ENCODE measurements at places on chromosomes 1 and 21.

DNA sequence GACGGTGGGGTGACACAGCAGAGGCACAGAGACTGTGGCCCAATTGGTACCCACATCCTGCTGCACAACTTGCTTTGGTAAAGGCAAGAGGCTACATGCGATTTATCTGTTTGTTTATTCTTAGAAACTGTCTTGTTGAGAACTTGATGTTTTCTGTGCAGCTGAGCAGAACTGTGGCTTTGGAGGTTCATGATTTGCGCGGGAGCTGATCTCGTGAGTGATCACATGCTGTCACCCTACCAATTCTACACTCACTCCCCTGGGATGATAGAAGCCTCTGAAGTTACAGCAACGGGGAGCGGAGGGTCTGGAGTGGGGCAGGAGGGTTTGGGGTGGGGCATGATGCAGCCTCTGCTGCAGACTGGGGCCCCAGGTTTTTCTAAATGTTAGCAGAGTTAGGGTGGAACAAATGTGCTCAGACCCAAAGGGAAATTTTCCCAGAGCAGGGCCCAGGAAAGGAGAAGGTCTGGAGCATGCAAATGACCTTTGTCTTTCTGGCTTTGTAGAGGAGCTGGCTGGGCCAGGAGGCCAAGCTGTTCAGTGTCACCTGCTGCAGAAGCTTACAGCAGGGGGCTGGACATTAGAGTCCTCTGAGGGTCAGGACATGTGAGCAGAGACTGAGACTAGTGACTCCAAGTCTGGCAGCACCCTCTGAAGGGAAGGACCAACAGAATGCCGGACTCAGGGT is 83.6 kb downstream of the GRIK3 start:
- no peak for DNase-seq

- DNase-seq: no peak
These were observed 18.2 kb upstream of the RC3H1 start for GRCh38 chr1:174040387-174040786.

DNA sequence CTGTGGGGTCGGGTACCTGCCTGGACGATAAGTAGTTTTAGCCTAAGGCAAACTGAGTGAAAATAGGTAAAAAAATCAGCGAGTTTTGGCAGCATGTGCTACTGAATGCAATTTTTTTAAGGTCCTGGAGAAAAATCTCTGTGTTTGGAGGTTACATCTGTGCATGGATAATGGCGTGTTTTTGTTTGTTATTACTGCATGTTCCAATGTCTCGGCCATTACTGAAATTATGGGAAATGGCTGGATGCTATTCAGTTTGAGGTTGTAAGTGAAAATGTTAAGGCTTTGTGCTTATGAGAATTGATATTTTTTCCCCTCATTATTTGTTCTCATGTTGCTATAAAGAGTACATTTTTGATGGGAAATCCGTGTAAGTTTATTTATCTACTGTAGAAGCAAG is 441.7 kb downstream of the PRDM2 start:
- no peak for DNase-seq

GRCh38 chr1:238205045-238205662 is 314.4 kb upstream of the ZP4 start:
- DNase-seq: no peak

GRCh38 chr1:147904726-147905125 is 2.1 kb downstream of the GJA8 start:
- no peak for DNase-seq

DNA sequence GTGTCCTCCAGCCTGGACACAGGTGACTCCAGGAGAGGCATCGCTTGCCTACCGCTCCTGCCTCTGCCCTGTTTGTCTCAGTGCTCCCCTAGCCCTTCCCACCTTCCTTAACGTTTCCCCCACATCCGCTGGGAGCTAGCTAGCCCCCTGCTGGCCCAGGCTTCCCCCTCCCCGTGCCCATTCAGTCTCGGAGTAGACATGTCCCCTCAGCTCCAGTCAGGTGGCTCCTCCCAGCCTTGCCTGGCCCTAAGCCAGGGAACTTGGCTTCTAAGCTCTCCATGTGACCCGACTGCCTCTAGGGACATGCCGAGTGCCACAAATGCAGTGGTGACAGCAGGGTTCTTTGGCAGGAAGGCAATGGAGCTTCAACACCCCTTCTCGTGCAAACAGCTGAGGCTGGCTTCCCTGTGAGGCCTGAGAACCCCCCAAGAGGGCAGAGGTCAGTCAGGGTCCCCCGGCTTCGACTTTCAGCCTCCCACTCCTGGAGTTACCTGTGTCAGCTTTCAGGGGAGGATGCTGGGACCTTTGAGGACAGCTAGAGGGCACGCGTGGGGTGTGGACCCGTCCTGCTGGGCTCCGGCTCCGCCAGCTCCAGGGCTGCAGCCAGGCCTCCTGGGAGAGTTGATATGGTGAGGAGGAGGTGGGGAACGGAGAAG is 16.2 kb downstream of the DRAXIN start:
- DNase-seq: no peak

- DNase-seq: no peak
These were observed 38.3 kb downstream of the PTGFRN start for GRCh38 chr1:116948046-116948445.

- no peak for DNase-seq
These were observed 15.6 kb downstream of the TMPRSS15 start for GRCh38 chr21:18387994-18388393.

DNA sequence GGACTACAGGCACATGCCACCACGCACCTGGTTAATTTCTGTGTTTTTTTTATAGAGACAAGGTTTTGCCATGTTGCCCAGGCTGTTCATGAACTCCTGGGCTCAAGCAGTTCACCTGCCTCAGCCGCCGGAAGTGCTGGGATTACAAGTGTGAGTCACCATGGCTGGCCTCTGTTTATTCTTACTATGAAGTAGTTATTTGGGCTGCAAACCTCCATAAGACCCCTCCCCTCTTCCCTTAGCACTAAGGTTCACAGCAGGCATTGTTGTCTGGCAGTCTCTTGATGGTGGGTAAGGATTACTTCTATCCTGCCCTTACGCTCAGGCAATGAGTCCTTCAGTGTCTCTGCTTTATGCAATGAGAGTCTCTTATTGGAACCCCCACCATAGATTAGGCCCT is 51.8 kb downstream of the ANGPTL1 start:
- no peak for DNase-seq

GRCh38 chr1:205704903-205705302 is 24.6 kb upstream of the SLC45A3 start:
- no peak for DNase-seq

DNA sequence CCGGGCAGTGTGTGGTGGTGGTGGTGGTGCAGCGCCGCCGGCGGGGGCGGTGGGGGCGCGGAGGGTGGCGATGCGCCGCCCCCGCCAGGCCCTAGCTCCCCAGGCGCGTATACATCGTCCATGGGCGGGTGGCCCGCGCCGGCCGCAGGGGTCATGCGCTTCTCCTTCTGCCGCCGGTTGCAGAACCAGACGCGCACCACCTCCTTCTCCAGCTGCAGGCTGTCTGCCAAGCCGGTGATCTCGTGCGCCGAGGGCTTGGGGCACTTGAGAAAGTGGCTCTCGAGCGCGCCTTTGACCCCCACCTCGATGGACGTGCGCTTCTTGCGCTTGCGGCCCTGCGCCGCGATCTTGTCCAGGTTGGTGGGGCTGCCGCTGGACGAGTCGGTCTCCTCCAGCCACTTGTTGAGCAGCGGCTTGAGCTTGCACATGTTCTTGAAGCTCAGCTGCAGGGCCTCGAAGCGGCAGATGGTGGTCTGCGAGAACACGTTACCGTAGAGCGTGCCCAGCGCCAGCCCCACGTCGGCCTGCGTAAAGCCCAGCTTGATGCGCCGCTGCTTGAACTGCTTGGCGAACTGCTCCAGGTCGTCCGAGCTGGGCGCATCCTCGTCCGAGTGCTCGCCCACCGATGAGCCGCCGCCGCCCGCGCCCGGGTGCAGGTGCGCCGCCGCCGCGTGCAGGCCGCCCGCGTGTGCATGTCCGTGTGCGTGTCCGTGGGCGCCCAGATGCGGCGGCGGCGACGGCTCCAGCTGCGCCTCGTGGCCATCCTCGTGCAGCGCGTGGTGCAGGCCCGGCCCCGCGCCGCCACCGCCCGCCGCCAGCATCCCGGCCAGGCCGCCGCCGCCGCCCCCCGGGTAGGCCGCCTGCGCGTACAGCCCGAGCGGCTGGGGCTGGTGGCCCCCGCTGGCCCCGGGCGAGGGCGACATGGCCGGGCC is 926 bp downstream of the POU3F1 start:
- no peak for DNase-seq

DNA sequence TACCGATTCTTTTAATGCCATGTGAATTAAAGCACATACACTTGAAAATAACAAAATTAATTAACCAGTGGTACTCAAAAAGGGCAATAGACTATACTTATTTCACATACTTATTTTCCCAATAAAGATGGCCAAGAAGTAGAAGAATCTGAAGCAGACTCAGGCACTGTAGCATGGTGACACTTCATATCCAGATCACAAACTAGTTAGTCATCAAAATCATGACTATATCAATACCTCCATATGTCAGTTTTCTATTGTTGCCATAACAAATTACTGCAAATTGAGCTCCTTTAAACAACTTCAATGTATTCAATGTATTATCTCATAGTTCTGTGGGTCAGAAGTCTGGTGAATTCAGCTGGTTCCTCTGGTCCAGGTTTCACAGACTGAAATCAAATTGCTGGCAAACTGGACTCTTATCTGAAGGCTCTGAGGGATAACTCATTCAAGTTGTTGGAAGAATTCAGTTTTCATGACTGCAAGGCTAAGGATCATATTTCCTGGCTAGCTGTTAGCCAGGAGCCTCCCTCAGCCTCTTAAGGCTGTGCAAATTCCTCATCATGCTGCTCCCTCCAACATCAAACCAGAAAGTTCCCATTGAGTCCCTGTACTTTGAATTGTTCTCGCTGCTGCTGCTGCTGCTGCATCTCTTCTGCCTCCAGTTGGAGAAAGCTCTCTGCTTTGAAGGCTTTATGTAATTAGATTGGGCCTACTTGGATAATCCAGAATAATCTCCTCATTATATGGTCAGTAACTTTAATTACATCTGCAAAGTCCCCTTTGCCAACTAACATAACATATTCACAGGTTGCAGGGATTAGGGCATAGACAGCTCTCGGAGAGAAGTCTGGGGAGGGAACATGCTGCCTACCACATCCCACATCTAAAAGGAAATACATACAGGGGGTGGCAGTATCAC is 91.5 kb downstream of the MRPL39 start:
- DNase-seq: no peak

- DNase-seq: no peak
These were observed 682 bp downstream of the SUCO start for GRCh38 chr1:172533513-172534151.

GRCh38 chr1:221644145-221644448 is 97.8 kb downstream of the DUSP10 start:
- no peak for DNase-seq

GRCh38 chr21:38494703-38495102 is 3.6 kb downstream of the ERG start:
- DNase-seq: no peak

GRCh38 chr1:179251675-179252074 is 22.2 kb upstream of the ABL2 start:
- peak; percentile 36 for DNase-seq

- DNase-seq: no peak
These were observed 40.1 kb downstream of the CACNA1S start for GRCh38 chr1:201072149-201072548.

GRCh38 chr1:92833840-92834239 is 2.0 kb downstream of the RPL5 start:
- DNase-seq: peak; percentile 26

DNA sequence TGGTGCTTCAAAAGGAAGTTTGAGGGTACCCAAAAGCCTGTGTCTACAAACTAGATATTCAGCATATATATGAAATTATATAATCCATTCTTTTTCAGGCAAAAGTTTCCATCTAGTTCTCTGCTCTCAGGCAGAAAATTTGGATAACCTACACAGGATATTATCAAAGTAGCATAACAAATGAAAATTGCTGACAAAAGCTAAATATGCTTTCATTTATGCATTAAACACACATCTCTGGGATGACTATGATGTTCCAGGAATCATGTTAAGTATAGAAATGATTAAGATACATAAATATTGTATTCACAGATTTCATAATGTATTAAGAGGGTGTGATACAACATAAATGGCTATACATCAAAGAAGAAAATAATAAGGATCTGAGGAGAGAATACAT is 92.8 kb downstream of the LRRC53 start:
- no peak for DNase-seq

GRCh38 chr1:20578062-20578461 is 10.8 kb upstream of the CDA start:
- DNase-seq: no peak

- DNase-seq: no peak
These were observed 13.8 kb downstream of the UBE4B start for GRCh38 chr1:10046356-10047085.

- DNase-seq: no peak
These were observed 271.8 kb downstream of the BRINP2 start for GRCh38 chr1:177442584-177442983.

- peak; percentile 27 for DNase-seq
These were observed 89.0 kb upstream of the SERTAD4 start for GRCh38 chr1:210143465-210144062.

- DNase-seq: no peak
These were observed 505.2 kb downstream of the SMYD3 start for GRCh38 chr1:246001837-246002230.

GRCh38 chr21:32978331-32979270 is 47.1 kb upstream of the OLIG2 start:
- DNase-seq: no peak

DNA sequence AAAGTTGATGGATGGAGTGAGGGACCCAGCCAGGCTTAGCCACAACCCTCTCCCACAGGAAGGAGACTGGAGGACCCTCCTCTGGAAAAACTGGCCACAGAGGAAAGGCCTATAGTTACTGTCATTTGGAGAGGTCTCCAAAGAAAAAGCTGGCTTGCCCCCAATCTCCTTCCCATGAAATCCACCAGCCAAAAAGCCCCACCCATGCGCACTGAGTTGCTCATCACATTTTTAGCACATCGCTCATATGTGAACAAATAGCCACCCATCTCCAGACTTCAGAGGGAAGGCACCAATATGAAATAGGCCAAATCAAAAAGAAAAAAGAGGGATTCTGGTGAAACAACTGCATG is 36.9 kb upstream of the QSOX1 start:
- no peak for DNase-seq

DNA sequence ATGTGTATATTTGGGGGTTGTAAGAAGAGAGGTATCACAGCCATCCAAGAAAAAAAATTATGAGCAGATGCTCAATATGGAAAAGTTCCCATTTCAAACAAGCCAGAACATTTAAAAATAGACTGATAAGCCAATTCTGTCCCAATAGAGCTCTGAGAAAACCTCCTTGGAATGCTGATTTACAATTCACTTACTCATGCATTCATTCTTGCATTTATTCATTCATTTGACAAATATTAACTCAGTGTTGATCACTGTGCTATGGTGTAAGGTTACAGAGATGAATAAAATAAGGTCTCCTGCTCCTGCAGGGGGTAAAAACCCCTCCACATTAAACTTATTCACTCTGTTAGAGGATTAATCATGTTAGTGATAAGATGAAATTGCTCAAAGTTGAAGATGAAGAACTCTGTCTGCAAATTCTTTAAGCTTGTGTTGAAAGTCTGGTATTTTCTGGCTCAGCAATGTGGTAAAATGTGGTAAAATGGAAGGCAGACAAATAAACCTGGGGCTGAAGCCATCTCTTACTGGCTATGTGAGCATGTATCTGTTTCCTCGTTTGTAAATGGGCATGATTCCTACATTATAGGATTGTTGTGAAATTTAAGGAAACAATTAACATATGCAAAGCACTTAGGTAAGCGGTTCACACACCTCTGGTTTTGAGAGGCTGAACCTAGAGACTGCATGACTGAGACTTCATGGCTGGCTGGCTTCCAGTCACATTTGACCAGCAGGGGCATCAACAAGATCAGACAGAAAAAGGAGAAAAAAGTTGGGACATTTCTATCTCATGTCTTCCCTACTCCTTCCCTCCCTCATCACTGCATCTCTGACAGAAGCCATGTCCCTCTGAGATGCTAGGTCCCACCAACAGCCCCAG is 45.0 kb upstream of the DAB1 start:
- no peak for DNase-seq
